Stimulated activated CD4-positive, alpha-beta T cell treated with anti-CD3 and anti-CD28 coated beads, Interleukin-4, amount 100 ng/mL, for 48 hours (primary cell): ENCODE measurements at places on chromosomes 4 and X.
A peak's percentile ranks its signal among the peaks of the same experiment; 100 is the strongest.

DNA sequence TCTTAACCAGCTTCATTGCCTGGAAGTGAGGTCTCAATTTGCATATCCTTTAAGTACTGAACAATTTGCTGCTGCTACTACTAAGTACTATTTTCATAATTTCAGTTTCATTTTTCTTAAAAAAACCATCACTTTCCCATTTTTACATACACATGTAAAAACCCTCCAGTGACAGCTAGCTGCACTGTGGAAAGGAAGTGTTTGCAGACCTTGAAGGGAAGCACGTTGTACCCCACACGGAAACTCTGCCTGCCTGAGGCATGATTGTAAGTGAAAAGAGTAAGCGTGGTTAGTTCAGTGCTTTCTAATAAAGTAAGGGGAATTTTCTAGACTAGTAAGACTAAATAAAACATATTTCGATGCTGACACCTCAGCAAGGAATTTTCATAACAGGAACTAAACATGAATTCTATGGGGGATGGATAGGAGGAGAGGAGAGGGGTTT, 103.6 kb downstream of the RAPGEF2 start:
- peak; percentile 10 for DNase-seq

- DNase-seq = no peak
These were observed 28.3 kb downstream of the USO1 start for GRCh38 chr4:75752637-75753036.

GRCh38 chr4:183966371-183966770, 61.3 kb downstream of the STOX2 start:
- DNase-seq = no peak

DNA sequence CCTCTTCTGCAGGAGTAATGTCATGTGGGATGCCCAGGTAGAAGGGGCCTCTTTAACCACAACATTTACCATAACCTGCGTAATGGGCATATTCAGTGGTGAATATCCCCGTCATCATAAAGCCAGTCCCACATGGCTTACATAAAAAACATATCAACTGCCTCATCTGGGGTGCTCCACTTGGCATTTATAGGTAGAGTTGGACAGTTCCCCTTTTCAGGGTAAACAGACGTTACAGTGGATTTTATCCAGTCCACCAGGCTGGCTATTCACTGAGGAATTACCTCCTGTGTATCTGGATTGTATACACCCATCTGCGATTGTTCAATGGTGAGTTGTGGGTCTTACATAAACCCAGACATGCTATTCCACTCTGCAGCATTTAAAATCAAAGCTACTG, 70.7 kb upstream of the ANKRD17 start:
- no peak for DNase-seq

GRCh38 chrX:9442056-9442455, 22.8 kb upstream of the TBL1X start:
- no peak for DNase-seq
